Tibial nerve (tissue), 4 donors: ENCODE measurements at places on chromosomes 3 and 15. TPM values are rescaled to one million over a fixed set of nuclear protein-coding genes. Genes with fewer than 3 reads are reported as not detected.

Gene TEX9
- 6.3 TPM for total RNA-seq

- DNase-seq: no peak
These were observed 41.6 kb downstream of the IMPG2 start for GRCh38 chr3:101278727-101279126.

Gene CLRN1
- not detected for total RNA-seq

DNA sequence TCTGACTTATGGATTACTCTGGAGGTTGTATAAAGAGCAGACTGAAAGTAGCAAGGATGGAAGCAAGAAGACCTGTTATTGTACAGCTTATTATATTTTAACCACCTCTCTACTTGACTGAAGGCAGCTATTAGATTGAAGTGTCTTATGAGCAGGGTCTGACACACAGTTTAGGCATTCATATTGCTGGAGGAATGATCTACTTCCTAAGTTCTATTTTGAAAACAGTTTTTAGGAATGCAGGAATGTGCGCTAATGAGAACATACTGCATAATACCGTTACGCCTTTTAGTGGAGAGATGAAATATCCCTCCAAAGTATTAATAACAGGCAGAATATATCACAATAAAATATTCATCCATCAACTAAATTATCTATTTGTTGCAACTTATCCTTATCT is 193.3 kb downstream of the ISL2 start:
- DNase-seq: no peak

- DNase-seq: peak; percentile 26
These were observed 239.3 kb downstream of the CPNE4 start for GRCh38 chr3:131795390-131796090.

Gene DISP2
- total RNA-seq: under 0.01 TPM

DNA sequence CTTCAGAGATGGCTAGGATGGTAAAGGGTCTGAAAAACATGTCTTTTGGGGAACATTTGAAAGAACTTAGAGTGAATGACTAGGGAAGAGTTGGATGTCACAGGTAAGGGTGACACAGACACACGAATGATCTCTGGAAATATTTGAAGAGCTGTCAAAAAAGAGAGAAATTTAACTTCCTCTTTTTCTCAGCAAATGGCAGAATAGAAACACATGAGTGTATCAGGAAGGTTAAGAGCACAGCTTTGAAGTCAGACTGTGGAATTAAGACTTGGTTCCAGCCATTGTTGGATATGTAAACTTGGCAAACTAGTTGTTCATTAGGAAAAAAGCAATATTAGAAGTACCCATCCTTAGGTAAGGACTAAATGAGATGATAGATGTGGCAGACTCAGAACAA is 117.7 kb downstream of the IMPG2 start:
- DNase-seq: no peak

Gene GNAT1
- total RNA-seq: not detected

Gene HIGD2B
- not detected for total RNA-seq

Gene C2CD4B
- total RNA-seq: 3.5 TPM

DNA sequence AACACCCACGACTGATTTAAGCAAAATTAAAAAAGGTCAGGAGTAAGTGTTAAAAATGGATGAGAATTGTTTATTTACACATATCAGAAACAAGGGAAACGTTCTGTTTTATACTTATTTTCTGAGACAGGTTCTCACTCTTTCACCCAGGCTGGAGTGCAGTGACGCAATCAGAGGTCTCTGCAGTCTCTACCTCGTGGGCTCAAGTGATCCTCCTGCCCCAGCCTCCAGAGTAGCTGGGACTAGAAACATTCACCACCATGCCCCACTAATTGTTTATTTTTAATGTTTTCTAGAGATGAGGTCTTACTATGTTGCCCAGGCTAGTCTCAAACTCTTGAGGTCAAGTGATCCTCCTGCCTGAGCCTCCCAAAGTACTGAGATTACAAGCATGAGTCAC is 1080.3 kb downstream of the ROBO1 start:
- DNase-seq: no peak

Gene KBTBD13
- total RNA-seq: not detected

Gene LAMB2
- 844 TPM for total RNA-seq

DNA sequence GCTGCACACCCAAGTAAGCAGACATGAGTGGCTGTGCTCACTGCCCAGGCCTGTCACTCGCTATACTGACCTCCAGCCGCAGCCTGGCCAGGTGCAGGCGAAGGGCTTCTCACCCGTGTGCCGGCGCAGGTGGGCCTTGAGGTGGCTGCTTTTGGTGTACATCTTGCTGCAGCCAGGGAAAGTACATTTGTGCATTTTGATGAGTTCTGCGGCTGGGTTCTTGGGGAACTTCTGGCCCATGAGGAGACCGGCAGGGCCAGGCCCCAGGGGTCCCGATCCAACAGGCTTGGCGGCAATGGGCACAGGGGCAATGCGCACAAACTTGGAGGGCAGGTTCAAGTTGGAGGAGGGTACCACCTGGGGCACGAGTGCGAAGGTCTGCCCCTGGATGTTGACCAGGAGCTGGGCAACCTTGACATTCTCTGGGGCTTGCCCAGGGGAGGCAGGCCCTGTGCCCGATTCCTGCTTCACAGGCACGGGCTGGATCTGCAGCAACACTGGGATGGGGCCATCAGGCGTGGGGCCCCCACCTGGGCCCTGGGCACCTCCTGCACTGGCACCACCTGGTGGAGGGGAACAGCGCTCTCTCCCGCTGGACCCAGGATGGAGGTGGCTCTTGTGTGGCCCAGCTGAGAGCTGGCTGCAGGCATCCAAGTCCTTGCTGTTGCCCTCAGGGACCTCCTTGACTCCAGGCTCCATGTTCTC is 5.3 kb downstream of the KLF15 start:
- no peak for DNase-seq

Gene RPL29
- total RNA-seq: 1,377 TPM
